GM04503 (cell line): ENCODE measurements at places on chromosomes 4 and X.

- no peak for DNase-seq
Observed at GRCh38 chrX:20285511-20285910, 18.8 kb upstream of the RPS6KA3 start.

DNA sequence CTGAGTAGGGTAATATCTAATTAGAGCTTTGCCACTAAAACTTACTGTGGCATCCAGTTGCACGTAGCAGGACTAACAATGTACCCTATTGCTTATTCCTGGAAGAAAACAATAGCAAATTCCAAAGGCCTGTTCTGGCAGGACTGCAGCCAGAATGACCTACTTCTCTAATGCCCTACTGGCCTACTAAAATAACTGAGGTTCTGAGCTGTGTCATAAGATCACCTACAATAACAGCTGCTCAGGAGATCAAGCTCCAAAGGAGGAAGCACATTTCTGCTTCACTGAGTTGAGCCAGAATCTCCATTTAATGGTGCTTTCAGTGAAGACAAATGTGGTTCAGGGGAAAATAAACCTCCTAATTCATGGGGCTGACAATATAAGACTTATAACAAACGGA is 42.2 kb upstream of the CXCL8 start:
- DNase-seq: no peak

- DNase-seq: no peak
Observed at GRCh38 chr4:165464376-165464775, 85.6 kb downstream of the CPE start.

- no peak for DNase-seq
Observed at GRCh38 chr4:56748271-56748670, 67.2 kb upstream of the HOPX start.

DNA sequence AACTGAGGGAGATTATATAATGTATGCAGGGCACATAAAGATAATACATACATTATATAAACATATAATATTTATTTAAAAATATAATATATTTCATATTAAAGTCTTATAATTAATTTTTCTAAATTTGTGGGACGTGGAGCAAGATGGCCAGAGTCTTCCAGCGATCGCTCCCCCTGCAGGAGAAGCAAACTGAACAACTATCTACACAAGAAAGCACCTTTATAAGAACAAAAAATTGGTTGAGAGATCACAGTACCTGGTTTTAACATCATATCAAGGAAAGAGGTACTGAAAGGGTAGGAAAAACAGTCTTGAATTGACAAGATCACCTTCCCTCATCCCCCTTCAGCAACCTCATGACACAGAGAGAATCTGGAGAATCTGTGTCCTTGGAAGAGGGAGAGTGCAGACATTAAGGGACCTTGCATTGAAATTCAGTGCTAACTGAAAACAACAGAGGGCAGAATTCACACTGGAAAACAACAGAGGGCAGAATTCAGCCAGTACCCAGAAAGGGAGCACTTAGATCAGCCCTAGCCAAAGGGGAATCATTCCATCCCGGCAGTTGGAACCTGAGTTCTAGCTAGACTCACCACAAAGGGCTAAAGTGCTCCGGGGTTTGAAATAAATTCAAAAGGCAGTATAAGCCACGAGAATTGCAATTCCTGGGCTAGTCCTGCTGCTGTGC is 262.5 kb upstream of the NDST3 start:
- no peak for DNase-seq
